T-cell (primary cell): ENCODE measurements at places on chromosomes 11 and 22. TPM values are rescaled to one million over a fixed set of nuclear protein-coding genes. Genes with fewer than 3 reads are reported as not detected.

- DNase-seq: no peak
Observed at GRCh38 chr11:67440229-67441097, 2.8 kb downstream of the CORO1B start.

- no peak for DNase-seq
Observed at GRCh38 chr11:115607621-115608221, 103.5 kb upstream of the CADM1 start.

DNA sequence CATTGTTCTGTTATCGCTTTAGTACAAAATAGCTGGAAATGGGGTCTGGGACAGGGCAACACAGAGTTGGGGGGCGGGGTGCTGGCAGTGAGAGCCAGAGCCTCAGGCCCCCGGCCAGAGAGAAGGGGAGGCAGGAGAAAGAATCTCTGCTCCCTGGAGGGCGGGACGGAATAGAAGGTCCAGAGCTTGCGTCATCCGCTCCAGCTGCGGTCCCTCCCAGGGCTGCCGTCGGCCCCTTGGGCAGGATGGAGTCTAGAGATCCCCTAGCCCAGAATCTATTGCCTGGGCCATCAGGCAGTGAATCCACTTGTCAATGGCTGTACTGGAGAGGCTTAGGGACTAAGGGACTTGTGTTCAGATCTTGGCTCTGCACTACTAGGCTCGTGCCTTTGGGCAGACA is 5.0 kb downstream of the TP53I11 start:
- DNase-seq: no peak

The OR8D4 gene
- total RNA-seq: not detected
